ENCODE measurements at places on chromosomes 2 and 18.

DNA sequence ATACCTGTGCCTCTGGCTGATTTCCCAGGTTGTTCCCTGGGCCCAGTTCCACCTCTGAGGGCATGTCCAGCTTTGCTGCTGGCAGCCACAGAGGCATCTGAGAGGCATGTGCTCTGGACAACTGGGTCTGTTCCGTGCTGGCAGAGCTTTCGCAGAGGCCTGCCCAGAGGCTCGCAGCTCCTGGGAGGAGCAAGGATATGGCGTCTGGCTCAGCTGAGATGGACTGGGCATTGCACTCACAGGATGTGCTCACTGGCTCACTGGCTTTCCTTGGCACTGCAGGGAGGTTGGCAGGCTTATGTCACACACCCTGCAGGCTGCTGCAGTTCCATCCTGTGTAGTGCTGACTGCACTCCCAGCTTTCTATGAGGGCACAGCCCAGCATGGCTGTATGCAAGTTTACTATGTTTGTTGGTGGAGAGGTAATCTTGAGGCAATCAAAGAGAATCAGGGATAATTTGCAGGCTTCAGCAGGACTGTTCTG lies 172.3 kb downstream of the PRKCE start:
- ATAC-seq: no peak

- ATAC-seq: no peak
Observed at GRCh38 chr2:174728096-174728495, 36.2 kb downstream of the CHRNA1 start.

DNA sequence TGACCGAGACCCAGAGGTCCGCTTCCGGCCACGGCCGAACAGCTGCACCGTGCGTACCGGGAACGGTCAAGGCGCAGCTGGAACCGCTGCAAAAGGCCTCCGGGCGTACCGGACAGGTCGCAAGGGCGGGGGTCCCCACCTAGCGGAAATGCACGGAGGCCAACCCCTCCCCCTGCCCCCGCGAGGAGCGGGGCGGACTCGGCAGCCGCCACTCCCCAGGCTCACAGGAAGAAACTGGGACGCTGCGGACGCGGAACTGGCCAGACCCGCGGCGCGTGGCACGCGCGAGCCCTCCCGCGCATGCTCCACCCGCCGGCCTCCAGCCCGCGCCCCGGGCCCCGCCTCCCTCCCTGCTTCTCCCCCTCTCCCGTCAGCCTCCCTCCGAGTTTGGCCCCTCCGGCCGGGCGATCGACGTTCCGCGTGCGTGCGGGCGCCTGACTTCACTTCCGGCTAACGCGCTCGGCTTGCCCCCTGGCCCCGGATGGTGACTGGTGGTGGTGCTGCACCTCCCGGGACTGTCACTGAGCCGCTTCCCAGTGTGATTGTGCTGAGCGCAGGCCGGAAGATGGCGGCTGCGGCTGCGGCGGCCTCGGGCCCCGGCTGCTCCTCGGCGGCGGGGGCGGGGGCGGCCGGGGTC lies at the start of gene BIRC6:
TSS of gene BIRC6 (plus strand) at position 343 of the 637 bp plus-strand sequence. CDS start at position 482, 139 bp downstream.
- peak; percentile 94 for ATAC-seq

GRCh38 chr2:45167920-45168629 lies 158.8 kb upstream of the SIX2 start:
- ATAC-seq: no peak

- ATAC-seq: peak; percentile 7
Observed at GRCh38 chr2:96142217-96143113, 2.8 kb downstream of the DUSP2 start.
